AG20443 (cell line): ENCODE measurements at places on chromosomes 3 and 15.

- DNase-seq, result no peak
These were observed 9.4 kb upstream of the STRIT1 start for GRCh38 chr3:155302891-155303290.

DNA sequence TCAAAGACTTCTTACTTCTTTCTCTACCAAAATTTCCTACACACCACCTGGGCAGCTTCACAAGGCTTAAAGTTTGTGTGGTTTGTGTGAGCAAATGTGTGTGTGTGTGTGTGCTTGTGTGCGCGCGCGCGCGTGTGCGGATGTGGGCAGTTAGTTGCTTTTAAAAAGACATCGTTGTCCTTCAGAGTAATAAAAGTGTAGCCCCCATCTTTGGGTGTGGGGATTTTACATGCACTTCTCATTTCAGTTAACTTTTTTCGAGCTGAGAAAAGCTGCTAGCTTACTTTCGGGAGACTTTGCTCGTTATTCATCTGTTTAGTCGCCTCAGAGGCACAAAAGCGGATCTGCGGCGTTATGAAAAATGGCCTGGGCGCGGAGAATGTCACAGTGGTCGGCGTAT is 36.0 kb downstream of the ZIC4 start:
- DNase-seq, result no peak

- no peak for DNase-seq
These were observed 99.8 kb upstream of the CHMP2B start for GRCh38 chr3:87127281-87127680.

- peak; percentile 54 for DNase-seq
These were observed 87.8 kb upstream of the RNU6-1 start for GRCh38 chr15:67927501-67928168.

DNA sequence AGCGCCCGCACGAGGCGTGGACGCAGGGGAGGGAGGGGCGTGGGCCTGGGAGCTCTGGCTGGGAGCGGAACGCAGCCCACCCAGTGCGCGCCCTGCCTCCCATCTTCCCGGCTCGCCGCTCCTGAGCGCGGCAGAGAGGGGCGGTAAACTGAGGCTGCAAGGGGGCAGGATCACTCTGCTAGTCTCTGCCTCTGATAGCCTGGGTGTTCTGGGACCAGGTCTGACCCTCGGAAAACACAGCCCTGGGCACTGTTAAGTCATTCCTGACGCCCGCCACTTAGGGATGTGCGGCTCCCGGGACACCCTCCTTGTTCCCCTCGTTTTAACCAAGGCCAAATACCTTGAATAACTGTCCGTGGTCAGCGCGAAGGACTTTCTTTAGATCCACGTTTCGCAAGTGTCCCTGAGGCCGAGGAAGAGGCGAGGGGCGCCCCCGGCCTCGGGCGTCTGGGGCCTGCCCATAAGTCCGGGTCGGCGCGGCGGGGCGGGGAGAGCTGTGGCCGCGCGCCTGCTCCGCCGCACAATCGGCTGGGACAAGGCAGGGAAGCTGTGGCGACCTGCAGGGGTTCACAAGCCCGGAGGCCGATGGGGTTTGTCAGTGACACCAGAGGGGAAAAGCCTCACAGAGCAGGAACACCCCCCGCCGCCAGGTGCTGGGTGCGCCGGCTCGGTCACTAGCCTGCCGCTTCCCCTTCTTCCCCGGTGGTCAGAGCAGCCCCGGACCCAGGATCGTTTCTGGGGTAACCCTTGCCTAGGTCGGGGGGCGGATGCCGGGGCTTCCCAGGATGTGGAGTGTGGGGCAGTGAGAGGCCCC is 1.5 kb downstream of the ITPKA start:
- no peak for DNase-seq

GRCh38 chr3:126658584-126658983 is 3.7 kb upstream of the TXNRD3 start:
- DNase-seq, result no peak
